Pericardium fibroblast (primary cell): ENCODE measurements at places on chromosomes 13 and 19. TPM values are rescaled to one million over a fixed set of nuclear protein-coding genes. Genes with fewer than 3 reads are reported as not detected.

The ZNF729 gene
- not detected in 2 replicates for total RNA-seq

The UBE2L5 gene
- not detected in 2 replicates for total RNA-seq

The OR10H2 gene
- not detected in 2 replicates for total RNA-seq

The ZIK1 gene
- 7.2 and 8.1 TPM in 2 replicates for total RNA-seq

The THSD8 gene
- total RNA-seq: not detected in 2 replicates

The METTL21C gene
- 1.4 TPM in 1 of 2 replicates, not detected in the other for total RNA-seq

The C1QTNF9 gene
- total RNA-seq: not detected in 2 replicates

The MAP4K1 gene
- 0.70 TPM in 1 of 2 replicates, not detected in the other for total RNA-seq

The PPAN gene
- total RNA-seq: 31.0 and 34.0 TPM in 2 replicates

The PEX11G gene
- 1.6 and 4.0 TPM in 2 replicates for total RNA-seq

The BICRA gene
- total RNA-seq: 2.7 and 4.9 TPM in 2 replicates

The ABCA7 gene
- total RNA-seq: 3.1 and 3.3 TPM in 2 replicates

The FREM2 gene
- total RNA-seq: under 0.01 TPM in 1 of 2 replicates, not detected in the other

The MAMSTR gene
- total RNA-seq: 3.2 and 3.8 TPM in 2 replicates

The LILRB4 gene
- total RNA-seq: not detected in 2 replicates

The CYP4F8 gene
- not detected in 2 replicates for total RNA-seq

The CYSLTR2 gene
- not detected in 2 replicates for total RNA-seq

The ZNF430 gene
- total RNA-seq: 4.7 and 15.2 TPM in 2 replicates

The SLC10A2 gene
- total RNA-seq: not detected in 2 replicates

The CCDC8 gene
- total RNA-seq: 43.2 and 72.2 TPM in 2 replicates

The PABPC3 gene
- total RNA-seq: under 0.01 and 0.17 TPM in 2 replicates

The RELB gene
- total RNA-seq: 8.0 and 12.3 TPM in 2 replicates
